ENCODE measurements at places on chromosomes 4 and X. TPM values are rescaled to one million over a fixed set of nuclear protein-coding genes. Genes with fewer than 3 reads are reported as not detected.

GRCh38 chr4:41750626-41751448 is 2.3 kb upstream of the PHOX2B start:
- no peak for DNase-seq

DNA sequence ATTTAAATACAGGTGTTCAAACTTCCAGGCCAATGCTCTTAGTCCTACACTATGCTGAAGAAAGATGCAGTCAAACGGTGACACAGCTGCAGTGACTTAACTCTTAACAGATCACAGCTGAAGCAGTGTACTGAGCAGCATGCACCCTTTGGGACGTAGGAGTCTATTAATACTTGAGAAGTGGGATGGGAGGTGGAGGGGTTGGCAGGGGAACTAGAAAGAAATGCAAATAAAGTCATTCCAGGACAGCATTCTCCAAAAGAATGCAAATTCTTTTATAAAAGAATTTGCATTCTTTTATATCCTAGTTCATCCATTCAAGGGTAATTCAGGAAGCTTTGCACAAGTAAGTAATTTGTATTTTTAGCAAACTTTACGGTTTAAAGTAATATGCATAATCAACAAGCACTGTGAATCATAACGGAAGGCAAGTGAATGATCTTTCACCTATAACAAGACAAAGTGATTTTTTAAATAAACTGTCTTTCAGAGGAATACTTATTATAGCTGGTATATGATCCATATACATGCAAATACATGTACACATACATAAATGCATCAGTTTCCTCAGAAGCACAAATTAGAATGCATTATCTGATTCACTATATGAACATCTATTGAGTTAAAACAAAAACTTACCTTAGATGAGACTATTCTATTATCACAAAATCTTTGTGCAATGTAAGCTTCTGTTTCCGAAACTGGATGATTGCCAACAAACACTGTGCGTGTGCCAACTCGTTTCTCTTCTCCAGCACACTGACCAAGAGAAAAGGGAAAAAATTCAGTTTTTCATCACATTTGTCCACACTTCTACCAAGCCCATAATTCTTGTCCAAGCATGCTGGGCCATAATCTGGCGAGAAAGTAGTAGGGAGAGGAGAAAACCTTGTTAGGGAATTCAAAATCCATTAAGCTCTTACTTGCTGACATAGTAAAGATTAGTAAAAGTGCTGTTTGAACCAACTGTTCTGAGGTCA is 106.5 kb downstream of the ATP11C start:
- DNase-seq = no peak

DNA sequence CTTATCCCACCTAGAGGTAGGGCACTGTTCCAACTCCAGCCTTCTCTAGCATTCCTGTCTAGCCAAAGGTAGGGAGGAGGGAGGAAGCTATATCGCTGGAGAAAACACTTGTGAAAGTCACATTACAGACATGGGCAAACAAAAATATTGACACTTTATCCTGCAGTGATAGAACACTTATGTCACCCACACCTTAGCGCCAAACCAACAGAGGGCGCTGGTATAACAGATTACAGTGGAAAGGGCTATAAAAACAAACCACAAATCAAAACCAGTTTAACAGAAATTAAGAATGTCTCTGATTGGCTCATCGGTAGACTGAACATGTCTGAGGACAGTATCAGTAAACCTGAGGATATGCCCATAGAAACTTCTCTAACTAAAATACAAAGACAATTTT is 451.3 kb downstream of the TLL1 start:
- no peak for DNase-seq

- no peak for DNase-seq
Measured at GRCh38 chrX:150616179-150616862, 47.9 kb downstream of the MTM1 start.

DNA sequence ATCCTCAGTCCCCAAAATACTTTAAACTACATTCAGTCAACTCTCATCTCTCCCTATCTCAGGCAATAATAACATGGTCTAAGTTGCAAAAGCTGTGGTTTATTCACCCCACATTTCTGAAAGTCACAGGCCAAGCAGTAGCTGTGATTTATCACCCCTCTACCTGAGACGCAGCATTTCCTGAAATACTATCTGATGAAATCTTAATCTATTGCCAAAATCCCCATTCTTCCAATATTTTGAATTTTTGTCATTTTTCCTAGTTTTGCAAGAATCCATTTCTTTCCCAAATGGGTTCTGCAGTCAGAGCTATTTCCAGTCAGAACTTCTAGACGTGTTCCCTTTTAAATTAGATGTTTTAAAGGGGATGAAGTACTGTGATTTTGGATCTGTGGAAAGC is 148.3 kb downstream of the BANK1 start:
- no peak for DNase-seq

SYTL5 gene
- polyA plus RNA-seq = 0.10 TPM

TLR7 gene
- polyA plus RNA-seq = 1.3 TPM

DNA sequence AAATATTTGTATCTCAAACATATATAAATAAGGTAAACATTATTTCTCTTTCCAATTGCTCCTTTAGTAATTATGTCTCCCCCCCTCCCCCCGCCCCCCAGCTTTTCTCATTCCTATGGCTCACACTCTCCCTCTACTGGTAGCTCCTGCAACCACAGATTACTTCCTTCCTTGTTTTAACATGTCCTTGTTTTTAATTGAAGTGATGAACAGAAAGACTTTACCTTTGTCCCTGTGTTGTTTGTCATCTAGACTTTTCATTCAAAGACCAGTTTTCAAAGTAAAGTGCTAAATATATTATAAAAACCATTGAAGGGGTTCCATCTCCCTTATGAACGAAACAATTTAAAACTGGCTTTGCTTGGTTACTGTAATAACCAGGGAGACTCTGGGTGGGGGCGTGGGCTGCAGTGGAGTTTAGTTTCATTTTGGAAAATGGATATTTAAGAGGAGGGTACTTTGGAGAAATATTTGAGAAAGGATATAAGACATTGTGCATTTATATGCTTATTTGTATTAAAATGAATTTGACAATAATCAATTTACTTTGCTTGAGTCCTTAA is 352.9 kb downstream of the RAPGEF2 start:
- DNase-seq = peak; percentile 34

All from muscle of back (tissue), 13 donors.